Activated T-helper 1 cell treated with anti-CD3 and anti-CD28 coated beads, Interleukin-12 subunit alpha, Interleukin-12 subunit beta, Interleukin-2, Interleukin-4 antibody, amounts not matched to agents 30 ng/mL and 10 ng/mL and 1 ng/mL, durations not matched to agents 14 hours and 24 hours and 36 hours (primary cell): ENCODE measurements at places on chromosomes 5 and 9. TPM values are rescaled to one million over a fixed set of nuclear protein-coding genes. Genes with fewer than 3 reads are reported as not detected.

- H3K27ac ChIP-seq = no peak overlapping the region
- H3K4me3 ChIP-seq = no peak overlapping the region
- H3K4me1 ChIP-seq = peaks cover 27% of the 10 kb centered on the region
- peaks cover 10% of the 10 kb centered on the region for H3K27me3 ChIP-seq
- no peak for DNase-seq
Observed at GRCh38 chr5:50328193-50328729, 112.8 kb downstream of the EMB start.

GRCh38 chr5:100731768-100732167 is 171.3 kb downstream of the ST8SIA4 start:
- peak; percentile 20 for DNase-seq
- H3K27me3 ChIP-seq = no peaks in the 10 kb centered on the region
- H3K4me1 ChIP-seq = peaks cover 14% of the 10 kb centered on the region
- no peaks in the 10 kb centered on the region for H3K36me3 ChIP-seq

- no peak overlapping the region for H3K27ac ChIP-seq
- no peak for DNase-seq
- peak overlapping the region; percentile 33 for H3K4me3 ChIP-seq
- no peaks in the 10 kb centered on the region for H3K4me1 ChIP-seq
- peaks cover 53% of the 10 kb centered on the region for H3K27me3 ChIP-seq
Observed at GRCh38 chr5:122312591-122313406, 762 bp downstream of the SNCAIP start.

DNA sequence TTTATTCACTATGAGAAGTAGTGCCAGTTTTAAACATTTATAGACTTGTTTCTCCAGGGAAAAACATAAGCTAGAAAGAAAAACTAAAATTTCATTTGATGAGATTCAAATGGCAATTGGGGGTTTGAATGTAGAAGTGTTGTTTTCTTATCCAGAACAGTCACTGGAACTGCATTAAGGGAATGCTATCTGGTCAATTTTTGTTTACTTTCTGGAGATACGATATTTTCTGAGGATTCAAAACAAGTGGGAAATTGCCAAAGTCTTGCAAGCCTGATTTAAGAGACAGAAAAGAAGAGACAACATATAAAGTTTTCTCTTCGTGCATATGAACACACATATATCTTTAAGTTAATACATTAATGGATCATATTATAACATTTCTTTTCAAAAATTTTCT is 118.4 kb downstream of the NXNL2 start:
- no peaks in the 10 kb centered on the region for H3K36me3 ChIP-seq
- no peak overlapping the region for H3K27ac ChIP-seq
- DNase-seq = no peak
- no peak overlapping the region for H3K4me3 ChIP-seq
- no peaks in the 10 kb centered on the region for H3K4me1 ChIP-seq

- no peak for DNase-seq
- H3K36me3 ChIP-seq = no peaks in the 10 kb centered on the region
- no peak overlapping the region for H3K4me3 ChIP-seq
- H3K4me1 ChIP-seq = no peaks in the 10 kb centered on the region
- peaks cover 6% of the 10 kb centered on the region for H3K27me3 ChIP-seq
- H3K27ac ChIP-seq = no peak overlapping the region
Observed at GRCh38 chr5:112570708-112571444, 151.8 kb upstream of the EPB41L4A start.

GRCh38 chr5:60929024-60929423 is 15.8 kb downstream of the ERCC8 start:
- peaks cover 10% of the 10 kb centered on the region for H3K36me3 ChIP-seq
- H3K27me3 ChIP-seq = no peaks in the 10 kb centered on the region
- H3K4me3 ChIP-seq = no peak overlapping the region
- no peaks in the 10 kb centered on the region for H3K4me1 ChIP-seq
- H3K27ac ChIP-seq = no peak overlapping the region

- H3K27me3 ChIP-seq = no peaks in the 10 kb centered on the region
- H3K36me3 ChIP-seq = peaks cover 52% of the 10 kb centered on the region
- no peaks in the 10 kb centered on the region for H3K4me1 ChIP-seq
- H3K4me3 ChIP-seq = no peak overlapping the region
- DNase-seq = no peak
- no peak overlapping the region for H3K27ac ChIP-seq
Observed at GRCh38 chr9:32486839-32487562, 39.0 kb downstream of the RIGI start.

- no peak overlapping the region for H3K27ac ChIP-seq
- no peaks in the 10 kb centered on the region for H3K36me3 ChIP-seq
- no peak for DNase-seq
Observed at GRCh38 chr9:127184641-127185040, 62.2 kb upstream of the ANGPTL2 start.

GRCh38 chr9:7320139-7320538 is 479.4 kb downstream of the DMAC1 start:
- no peak overlapping the region for H3K27ac ChIP-seq
- no peaks in the 10 kb centered on the region for H3K36me3 ChIP-seq
- no peak for DNase-seq
- H3K27me3 ChIP-seq = no peaks in the 10 kb centered on the region

GRCh38 chr9:133154097-133154989 is 9.4 kb downstream of the GBGT1 start:
- H3K4me3 ChIP-seq = no peak overlapping the region
- no peaks in the 10 kb centered on the region for H3K4me1 ChIP-seq
- peaks cover 7% of the 10 kb centered on the region for H3K36me3 ChIP-seq
- no peak overlapping the region for H3K27ac ChIP-seq
- H3K27me3 ChIP-seq = peaks cover 3% of the 10 kb centered on the region

- H3K27ac ChIP-seq = no peak overlapping the region
- no peak for DNase-seq
Observed at GRCh38 chr5:78574131-78574673, 74.4 kb downstream of the LHFPL2 start.

DNA sequence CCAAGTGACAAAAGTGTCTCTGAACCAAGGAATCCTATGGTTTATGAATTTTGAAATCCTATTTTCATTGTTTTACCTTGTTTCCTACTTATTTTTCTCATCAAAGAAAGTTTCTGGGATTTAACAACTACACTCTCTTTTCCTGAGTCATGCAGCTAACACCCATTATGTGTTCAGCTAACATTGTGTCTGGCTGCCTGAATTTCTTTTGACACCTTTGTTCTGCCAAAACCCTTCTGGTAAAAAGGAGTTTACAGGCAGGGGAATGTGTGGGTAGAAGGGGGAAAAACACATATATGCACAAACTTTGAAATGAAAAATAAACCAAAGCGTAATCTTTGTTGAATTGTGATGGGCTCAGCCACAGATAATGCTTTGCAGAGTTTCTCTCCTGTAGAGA is 146.2 kb downstream of the COX7C start:
- H3K4me1 ChIP-seq = no peaks in the 10 kb centered on the region
- no peak for DNase-seq
- H3K4me3 ChIP-seq = no peak overlapping the region
- H3K27me3 ChIP-seq = no peaks in the 10 kb centered on the region

GRCh38 chr5:79663212-79663611 is 26.4 kb upstream of the CMYA5 start:
- H3K4me1 ChIP-seq = peaks cover 19% of the 10 kb centered on the region
- no peaks in the 10 kb centered on the region for H3K27me3 ChIP-seq
- peaks cover 33% of the 10 kb centered on the region for H3K36me3 ChIP-seq
- H3K27ac ChIP-seq = no peak overlapping the region
- H3K4me3 ChIP-seq = no peak overlapping the region
- DNase-seq = no peak

GRCh38 chr9:98627296-98627695 is 81.4 kb downstream of the GABBR2 start:
- no peaks in the 10 kb centered on the region for H3K4me1 ChIP-seq
- no peak overlapping the region for H3K27ac ChIP-seq
- DNase-seq = no peak
- no peak overlapping the region for H3K4me3 ChIP-seq

- peaks cover 26% of the 10 kb centered on the region for H3K4me1 ChIP-seq
- H3K27ac ChIP-seq = peak overlapping the region; percentile 8
- peak overlapping the region; percentile 12 for H3K4me3 ChIP-seq
- no peak for DNase-seq
- H3K27me3 ChIP-seq = no peaks in the 10 kb centered on the region
Observed at GRCh38 chr5:32298059-32298415, 14.7 kb downstream of the MTMR12 start.

GRCh38 chr5:17730421-17730820 is 96.2 kb downstream of the TAF11L14 start:
- H3K4me3 ChIP-seq = no peak overlapping the region
- no peaks in the 10 kb centered on the region for H3K4me1 ChIP-seq
- DNase-seq = no peak

DNA sequence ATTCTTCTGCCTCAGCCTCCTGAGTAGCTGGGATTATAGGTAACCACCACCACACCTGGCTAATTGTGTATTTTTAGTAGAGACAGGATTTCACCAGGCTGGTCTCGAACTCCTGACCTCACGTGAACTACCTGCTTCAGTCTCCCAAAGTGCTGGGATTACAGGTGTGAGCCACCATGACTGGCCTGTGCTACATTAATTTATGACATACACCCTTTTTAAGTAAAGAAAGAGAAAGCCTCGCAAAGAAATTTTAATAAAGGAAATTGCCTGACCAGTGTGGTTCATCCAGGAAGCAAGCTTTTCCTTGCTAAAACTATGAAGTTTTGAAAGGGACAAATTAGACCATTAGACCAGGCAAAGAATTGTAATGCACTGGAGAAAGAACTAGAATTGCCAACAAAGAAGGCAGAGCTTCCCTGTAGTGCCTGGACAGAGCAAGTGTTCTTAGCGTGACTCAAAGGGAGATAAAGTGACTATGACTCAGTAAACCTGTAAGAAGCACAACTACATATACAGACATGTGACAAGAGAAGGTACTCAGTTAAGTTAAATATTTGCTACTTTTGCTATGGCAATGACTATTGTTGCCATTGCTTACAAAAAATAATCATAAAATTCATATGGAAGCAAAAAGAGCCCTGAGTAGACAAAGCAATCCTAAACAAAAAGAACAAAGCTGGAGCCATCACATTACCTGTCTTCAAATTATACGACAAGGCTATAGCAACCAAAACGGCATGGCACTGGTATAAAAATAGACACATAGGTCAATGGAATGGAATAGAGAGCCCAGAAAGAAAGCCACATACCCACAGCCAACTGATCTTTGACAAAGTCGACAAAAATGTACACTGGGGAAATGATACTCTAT is 54.6 kb downstream of the FYB1 start:
- H3K4me1 ChIP-seq = peaks cover 85% of the 10 kb centered on the region
- peaks cover 42% of the 10 kb centered on the region for H3K36me3 ChIP-seq
- DNase-seq = no peak
- peak overlapping the region; percentile 72 for H3K4me3 ChIP-seq
- H3K27me3 ChIP-seq = no peaks in the 10 kb centered on the region

DNA sequence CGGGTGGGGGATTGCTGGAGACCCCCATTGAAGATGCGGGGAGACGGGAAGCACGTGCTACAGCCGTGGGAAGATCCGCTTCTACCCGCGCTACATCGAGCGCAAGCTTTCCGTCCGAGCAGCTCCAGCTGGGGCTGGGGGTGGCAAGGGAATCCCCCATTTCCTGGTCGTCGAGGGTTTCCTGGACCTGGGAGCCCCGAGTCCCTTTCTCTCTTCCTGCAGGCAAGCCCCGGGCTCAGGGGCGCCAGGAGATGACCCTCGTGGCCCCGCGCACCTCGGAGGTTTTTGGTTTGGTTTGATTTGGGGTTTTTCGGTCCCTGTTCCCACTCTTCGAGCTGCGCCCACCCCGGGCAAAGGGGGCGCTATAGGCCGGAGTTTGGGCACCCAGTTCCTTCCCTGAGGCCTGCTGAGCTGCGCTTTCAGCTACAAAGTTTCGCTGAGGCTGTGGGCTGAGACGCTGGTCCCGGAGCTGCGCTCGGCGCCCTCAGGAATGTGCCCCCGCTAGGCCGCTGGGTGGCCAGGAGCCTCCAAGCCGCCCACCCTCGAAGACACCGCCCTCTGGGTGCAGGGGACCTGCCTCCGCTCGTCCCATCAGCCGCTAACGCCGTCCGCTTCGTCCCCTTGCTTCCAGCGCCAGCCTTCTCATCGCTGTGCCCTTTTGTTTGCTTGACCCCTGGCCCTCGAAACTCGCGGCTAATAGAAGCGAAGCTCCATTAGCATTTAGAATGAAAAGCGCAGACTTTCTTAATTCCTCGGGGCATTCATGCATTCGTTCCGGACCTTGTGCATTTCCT is 2.9 kb downstream of the NR4A3 start:
- H3K27ac ChIP-seq = peak overlapping the region; percentile 92
- peaks cover 24% of the 10 kb centered on the region for H3K27me3 ChIP-seq
- H3K36me3 ChIP-seq = peaks cover 48% of the 10 kb centered on the region
- peak; percentile 57 for DNase-seq
- H3K4me1 ChIP-seq = peaks cover 74% of the 10 kb centered on the region

DNA sequence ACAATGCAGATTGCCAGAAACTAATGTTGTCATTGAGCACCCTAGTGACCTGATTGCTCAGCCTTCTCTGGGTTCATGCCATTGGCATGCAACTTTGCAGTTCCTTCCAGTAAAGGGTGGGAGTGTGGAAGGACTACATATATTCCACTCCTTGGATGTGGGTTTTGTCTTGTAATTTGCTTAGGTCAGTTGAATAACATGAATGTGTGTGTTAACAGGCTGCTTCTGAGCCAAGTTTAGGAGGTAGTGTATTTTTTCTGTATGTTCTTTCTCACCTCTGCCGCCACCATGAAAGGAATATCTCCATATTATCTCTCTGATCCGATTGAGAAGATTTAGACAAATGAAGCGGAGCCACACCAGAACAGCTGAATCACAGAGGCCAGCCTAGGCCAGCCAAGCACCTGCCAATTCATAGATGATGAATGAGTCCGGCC is 1929.6 kb upstream of the CDH6 start:
- no peaks in the 10 kb centered on the region for H3K27me3 ChIP-seq
- H3K27ac ChIP-seq = no peak overlapping the region
- no peaks in the 10 kb centered on the region for H3K4me1 ChIP-seq
- no peaks in the 10 kb centered on the region for H3K36me3 ChIP-seq

- no peak overlapping the region for H3K27ac ChIP-seq
- no peak overlapping the region for H3K4me3 ChIP-seq
- DNase-seq = no peak
- peaks cover 5% of the 10 kb centered on the region for H3K4me1 ChIP-seq
- H3K27me3 ChIP-seq = peaks cover 1% of the 10 kb centered on the region
Observed at GRCh38 chr5:172245046-172245445, 38.5 kb downstream of the UBTD2 start.

DNA sequence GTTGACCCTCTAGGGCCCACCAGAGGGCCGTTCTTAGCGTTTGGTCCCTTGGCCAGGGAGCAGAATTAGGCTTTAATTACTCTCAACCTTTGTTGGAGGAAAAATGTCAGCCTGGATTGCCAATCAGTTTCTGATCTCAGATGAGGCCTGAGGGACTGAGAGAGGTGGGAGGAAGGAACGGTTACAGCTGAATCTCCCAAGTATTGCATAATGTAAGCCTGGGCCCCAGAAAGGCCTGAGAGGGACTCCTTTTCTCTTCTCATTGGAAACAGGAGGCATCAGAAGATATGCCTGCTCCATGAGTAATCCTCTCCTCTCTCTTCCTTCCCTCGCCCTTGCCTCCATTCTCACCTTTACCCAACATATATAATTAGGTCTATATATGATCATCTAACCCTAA is 105.7 kb downstream of the INSYN2B start:
- H3K36me3 ChIP-seq = peaks cover 29% of the 10 kb centered on the region
- no peaks in the 10 kb centered on the region for H3K27me3 ChIP-seq
- H3K4me3 ChIP-seq = no peak overlapping the region

GRAMD2B gene
- total RNA-seq = 8.3 and 9.5 TPM in 2 replicates

SAXO1 gene
- not detected in 2 replicates for total RNA-seq

TIMD4 gene
- 24.5 and 27.3 TPM in 2 replicates for total RNA-seq

SIT1 gene
- total RNA-seq = 86.6 and 90.5 TPM in 2 replicates

CCNG1 gene
- total RNA-seq = 72.3 and 77.8 TPM in 2 replicates

SPINK13 gene
- total RNA-seq = not detected in 2 replicates

NNT gene
- total RNA-seq = 43.6 and 47.5 TPM in 2 replicates

PRDM9 gene
- total RNA-seq = not detected in 2 replicates

UNC5A gene
- not detected in 2 replicates for total RNA-seq

SPINK7 gene
- not detected in 2 replicates for total RNA-seq

SLC36A3 gene
- not detected in 2 replicates for total RNA-seq

NFIL3 gene
- 124 TPM in 2 replicates for total RNA-seq
